Stimulated activated naive CD8-positive, alpha-beta T cell treated with anti-CD3 and anti-CD28 coated beads, Interleukin-15, Interleukin-2, amounts not matched to agents 100 U/mL and 50 U/mL, for 24 hours (primary cell): ENCODE measurements at places on chromosomes 4 and X.

DNA sequence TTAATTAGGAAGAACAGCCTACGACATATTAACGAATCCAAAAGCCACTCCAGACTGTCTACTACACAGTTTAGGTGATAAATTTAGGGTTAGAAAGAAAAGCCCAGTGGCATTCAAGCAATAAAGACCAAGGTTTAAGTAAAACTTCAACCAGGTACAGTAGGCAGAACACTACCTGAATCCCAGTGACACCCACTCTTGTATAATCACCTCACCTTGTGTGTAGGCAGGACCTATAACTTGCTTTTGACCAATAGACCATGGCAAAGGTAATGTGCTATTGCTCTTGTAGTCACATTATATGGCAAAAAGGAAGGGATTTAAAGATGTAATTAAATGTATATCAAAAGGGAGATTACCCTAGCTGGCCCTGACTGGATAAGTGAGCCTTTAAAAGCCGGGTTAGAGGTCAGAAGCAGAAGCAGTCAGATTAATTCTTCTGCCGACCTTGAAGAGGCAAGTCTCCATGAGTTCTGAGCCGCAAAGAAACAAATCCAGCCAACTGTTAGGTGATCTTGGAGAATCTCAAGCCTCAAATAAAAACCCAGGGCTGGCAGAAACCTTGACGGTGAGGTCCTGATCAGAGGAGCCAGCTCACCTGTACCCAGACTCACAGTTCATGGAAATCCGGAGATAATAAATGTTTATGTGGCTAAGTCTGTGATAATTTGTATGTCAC is 8.8 kb downstream of the FSTL5 start:
- DNase-seq: no peak

DNA sequence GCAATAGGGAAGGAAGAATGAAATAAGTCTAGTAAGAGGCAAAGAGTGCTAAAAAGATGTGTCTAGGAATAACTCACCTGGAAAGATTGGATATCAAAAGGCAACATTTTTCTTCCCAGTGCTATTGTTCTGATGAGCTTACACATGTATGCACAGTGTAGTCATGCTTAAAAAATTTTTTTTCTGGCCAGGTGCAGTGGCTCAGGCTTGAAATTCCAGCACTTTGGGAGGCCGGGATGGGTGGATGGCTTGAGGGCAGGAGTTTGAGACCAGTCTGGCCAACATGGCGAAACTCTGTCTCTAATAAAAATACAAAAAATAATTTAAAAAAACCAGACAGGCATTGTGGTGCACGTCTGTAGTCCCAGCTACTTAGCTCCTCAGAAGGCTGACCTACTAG is 795.8 kb upstream of the IGFBP7 start:
- DNase-seq: no peak

DNA sequence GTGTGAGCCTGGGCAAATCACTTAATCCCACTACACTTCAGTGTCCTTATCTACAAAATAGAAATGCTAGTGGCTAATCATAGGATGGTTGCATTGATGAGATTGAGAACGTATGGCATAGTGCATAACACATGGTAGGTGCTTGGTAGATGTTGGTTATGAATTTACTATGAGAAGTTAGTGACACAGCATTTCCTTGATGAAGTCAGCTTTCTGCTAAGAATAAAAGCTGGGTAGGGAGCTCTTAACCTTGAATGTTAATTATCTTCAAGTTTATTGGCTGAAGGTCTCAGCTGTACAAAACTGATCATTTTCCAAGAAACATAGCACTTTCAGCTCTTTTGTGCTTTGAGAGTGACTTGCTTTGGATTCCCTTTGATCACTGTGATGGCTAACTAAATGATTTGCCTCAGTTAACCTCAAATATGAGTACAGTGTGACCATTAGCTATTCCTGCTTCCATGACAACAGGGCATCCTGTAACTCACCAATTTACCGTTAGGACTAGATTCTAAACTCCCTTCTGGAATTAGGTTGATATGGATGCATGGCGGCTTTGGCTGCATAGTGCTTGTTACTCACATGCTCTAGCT is 17.8 kb downstream of the PDK3 start:
- no peak for DNase-seq

- no peak for DNase-seq
Measured at GRCh38 chr4:80035336-80035735, 37.7 kb downstream of the ANTXR2 start.

DNA sequence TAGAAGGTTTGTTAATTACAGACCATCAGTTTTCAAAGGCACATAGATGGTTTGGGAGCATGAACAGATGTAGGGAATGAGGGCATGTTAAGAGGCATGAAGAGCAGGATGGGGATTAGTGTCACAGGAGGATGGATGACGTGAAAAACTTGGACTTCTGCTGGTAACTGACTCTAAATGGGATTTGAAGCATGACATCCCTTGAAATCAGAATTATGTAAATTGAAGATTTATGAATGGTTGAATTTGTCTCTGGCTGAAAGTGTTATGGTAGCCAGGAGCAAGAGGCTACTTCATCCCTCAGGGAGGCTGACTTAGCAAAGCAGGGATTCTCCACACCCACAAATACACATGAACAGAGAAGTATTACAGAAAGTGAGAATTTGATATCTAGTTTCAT is 454.6 kb downstream of the MAGEB5 start:
- DNase-seq: no peak

DNA sequence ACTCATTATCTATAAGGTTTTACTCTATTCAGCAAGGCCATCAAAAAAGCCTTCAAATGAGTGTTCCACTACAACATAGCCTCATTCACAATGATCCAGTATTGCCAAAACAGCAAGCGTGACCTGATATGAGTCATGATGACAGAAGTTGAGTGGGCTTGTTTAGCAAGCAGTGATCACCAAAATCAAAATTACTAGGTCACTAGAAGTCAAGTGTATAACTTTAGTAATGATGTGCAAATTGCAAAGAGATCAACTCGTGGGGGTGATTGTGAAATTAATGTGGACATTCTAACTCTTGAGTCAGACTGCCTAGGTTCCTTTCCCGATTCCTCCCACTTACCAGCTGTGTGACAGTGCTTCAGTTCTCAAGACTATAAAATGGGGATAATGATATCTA is 124.5 kb downstream of the CHM start:
- DNase-seq: no peak

GRCh38 chr4:41281038-41281634 is 24.4 kb downstream of the UCHL1 start:
- DNase-seq: peak; percentile 7

GRCh38 chr4:176443117-176443516 is 123.4 kb downstream of the SPCS3 start:
- DNase-seq: no peak

DNA sequence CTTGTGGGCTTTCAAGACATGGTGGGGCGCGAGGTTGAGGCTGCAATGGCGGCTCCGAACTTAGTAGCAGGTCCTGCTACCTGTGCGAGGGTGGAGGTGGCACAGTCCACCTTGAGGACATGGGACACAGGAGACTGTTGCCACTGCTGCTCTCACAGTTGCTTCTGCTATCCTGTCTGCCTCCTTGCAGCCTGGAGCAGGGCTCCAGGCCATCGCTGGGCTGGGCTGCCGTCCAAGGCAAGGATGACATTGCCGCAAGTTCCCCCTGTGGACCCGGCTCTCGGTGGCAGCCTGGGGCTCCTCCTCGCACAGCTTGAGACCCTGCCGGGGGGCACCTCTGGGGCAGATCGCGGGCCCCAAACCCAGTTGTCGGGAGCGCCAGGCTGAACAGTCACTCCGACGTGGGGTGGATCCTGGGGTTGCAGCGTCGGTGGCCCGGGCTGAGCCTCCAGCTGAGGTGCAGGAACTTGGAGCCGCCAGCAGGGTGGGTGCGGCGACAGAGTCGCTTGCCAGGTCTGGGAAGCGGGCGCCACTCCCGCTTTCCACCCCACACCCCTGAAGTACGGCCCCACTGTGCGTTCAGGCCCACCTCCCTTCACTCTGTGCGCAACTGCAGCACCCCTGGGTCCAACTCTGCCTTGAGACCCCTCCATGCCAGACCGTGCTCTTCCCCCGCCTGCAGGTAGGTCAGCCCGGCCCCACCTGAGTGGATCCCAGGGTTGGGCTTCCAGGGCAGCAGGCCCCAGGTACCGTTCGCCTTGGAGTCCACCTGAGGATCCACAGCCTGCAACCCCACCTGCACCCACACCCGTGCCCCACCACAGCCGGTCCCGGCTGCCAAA is 192.7 kb upstream of the NUDT6 start:
- DNase-seq: no peak

DNA sequence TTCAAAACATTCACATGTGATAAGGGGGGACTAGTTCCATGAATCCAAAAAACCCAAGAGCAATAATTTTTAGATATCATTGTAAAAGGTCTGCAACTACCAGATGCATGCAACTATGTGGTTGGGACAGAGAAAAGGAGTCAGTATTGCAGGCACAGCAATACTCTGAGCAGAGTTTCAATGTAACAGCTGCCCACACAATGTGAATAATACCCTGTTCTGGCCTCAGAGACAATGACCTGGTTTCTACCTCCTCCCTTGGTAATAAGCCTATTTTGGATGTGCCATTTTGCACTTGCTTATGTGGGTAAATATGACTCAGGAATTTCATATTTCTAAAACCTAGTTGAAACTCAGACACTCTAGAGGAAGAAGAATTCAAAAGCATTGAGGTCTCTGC is 194.8 kb upstream of the RASGEF1B start:
- DNase-seq: no peak

GRCh38 chr4:138185859-138186645 is 56.1 kb downstream of the SLC7A11 start:
- DNase-seq: no peak

DNA sequence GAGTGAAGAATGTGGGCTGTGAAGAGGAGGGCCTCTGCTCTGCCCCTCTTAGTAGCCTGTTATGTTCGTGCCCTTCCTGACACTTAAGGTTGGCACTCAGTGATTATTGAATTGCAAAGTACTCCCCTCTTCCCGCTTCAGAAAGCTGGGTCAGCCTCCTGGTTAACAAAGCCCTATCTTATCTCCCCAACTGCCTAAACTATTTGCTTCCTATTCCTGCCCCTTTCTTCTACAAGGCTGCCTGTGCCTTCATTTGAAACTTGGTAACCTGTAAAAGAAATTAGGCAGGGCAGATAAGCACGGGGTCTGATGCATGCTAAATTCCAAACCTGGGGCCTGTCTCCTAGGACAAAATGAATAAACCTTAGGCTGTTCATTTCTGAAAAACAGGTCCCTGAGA is 23.1 kb upstream of the TMEM150C start:
- DNase-seq: no peak

GRCh38 chrX:150365990-150366911 is 3.1 kb downstream of the MAMLD1 start:
- DNase-seq: peak; percentile 18

DNA sequence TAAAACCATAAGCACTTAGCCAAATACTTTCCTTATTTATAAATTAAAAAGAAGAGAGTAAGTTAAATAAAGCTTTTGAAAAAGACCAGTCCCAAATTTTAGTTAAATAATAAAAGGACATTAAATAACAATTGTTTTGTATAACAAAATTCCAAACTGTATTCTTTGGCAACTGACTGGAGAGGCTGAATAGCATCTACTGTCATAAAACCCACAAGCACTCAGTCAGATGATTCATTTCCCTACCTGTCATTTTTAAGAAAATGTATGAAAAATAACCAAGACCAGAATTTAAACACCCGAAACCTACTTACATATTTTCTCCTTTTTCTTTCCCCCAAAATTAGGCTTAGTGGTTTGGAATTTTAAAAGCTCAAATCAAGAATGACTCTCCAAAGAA is 32.5 kb upstream of the SMIM10L2A start:
- no peak for DNase-seq

- no peak for DNase-seq
Measured at GRCh38 chrX:17433965-17434364, 59.0 kb downstream of the NHS start.

- DNase-seq: no peak
Measured at GRCh38 chr4:94639298-94639697, 118.5 kb upstream of the BMPR1B start.

- no peak for DNase-seq
Measured at GRCh38 chrX:3046253-3047240, 5.3 kb downstream of the ARSF start.

DNA sequence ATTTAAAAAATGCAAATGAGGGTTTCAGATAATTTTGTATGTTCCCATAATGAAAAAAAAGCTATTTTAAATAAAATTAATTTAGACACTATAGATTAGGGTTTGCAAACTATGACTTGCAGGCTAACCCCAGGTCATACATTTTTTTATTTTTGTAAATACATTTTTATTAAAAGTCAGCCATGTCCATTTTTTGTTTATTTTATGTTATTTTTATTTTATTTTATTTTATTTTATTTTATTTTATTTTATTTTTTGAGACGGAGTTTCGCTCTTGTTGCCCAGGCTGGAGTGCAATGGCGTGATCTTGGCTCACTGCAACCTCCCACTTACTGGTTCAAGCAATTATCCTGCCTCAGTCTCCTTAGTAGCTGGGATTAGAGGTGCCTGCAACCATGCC is 460.6 kb downstream of the IL15 start:
- no peak for DNase-seq

DNA sequence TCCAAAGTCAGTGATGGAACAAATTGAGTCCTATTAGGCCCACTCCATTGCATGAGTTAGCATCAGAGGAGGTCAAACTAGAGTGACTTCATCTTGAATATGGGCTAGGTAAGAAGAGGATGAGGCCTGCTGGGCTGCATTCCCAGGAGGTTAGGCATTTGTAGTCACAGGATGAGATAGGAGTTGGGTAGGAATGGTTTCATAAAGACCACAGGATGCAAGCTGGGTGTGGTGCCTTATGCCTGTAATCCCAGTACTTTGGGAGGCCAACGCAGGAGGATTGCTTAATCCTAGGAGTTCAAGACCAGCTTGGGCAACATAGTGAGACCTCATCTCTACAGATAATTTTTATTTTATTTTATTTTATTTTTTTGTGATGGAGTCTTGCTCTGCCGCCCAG is 26.8 kb downstream of the PDGFRA start:
- no peak for DNase-seq

DNA sequence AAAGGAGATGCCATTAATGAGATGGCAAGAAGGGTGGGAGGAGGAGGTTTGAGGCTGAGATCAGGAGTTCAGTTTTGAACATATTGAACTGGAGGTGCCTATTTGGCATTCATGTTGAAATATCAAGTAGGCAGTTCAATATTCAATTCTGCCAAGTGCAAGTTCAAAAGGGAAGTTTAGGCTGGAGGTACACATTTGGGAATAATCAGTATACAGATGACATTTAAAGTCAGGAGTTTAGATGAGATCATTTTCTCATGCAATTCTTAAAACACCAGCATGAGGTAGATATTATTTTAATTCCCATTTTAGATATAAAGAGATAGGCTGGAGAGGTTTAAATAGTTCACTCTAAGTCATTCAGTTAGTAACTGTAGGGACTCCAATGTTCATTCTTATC is 26.1 kb downstream of the COQ2 start:
- DNase-seq: no peak

GRCh38 chrX:44873415-44874276 is 658 bp downstream of the KDM6A start:
- peak; percentile 48 for DNase-seq

DNA sequence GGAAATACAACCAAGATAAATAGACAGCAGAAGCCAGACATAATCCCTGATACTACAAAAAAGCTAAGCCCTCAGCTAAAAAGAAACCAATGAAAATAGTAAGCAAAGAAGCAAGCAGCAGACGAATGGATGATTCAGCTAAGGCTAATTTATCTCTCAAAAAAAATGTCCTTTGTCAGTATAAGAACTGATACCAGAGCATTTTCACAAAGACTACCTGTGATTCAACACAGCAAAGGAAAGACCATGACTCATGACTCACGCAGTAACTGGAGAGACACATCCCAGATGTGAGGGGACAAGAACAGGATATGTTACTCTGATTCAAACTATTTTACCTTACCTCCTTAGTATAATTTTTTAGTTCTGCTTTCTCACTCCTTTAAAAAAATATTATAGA is 22.7 kb upstream of the TMPRSS11F start:
- DNase-seq: no peak

- DNase-seq: no peak
Measured at GRCh38 chrX:10006086-10006485, 38.9 kb downstream of the CLDN34 start.
